ENCODE measurements at places on chromosomes 2 and 18.

- DNase-seq, result no peak
Observed at GRCh38 chr2:235688511-235689426, 194.9 kb downstream of the AGAP1 start.

DNA sequence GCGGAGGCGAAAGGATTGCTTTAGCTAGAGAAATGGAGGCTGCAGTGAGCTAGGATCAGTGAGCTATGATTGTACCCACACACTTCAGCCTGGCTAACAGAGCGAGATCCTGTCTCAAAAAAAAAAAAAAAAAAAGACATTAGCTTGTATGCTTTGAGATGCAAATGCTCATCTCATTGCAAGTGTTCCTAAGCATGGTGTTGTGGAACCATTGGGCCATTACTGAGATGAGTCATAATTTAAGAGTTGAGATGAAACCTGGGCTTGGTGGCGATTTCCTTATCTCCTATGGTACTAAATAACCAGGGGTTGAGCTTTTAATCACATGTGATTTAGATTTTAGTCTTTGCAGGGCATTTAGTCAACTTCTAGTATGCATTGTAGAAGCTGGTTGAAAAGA lies 2.2 kb downstream of the PLEKHA3 start:
- DNase-seq, result peak; percentile 53

DNA sequence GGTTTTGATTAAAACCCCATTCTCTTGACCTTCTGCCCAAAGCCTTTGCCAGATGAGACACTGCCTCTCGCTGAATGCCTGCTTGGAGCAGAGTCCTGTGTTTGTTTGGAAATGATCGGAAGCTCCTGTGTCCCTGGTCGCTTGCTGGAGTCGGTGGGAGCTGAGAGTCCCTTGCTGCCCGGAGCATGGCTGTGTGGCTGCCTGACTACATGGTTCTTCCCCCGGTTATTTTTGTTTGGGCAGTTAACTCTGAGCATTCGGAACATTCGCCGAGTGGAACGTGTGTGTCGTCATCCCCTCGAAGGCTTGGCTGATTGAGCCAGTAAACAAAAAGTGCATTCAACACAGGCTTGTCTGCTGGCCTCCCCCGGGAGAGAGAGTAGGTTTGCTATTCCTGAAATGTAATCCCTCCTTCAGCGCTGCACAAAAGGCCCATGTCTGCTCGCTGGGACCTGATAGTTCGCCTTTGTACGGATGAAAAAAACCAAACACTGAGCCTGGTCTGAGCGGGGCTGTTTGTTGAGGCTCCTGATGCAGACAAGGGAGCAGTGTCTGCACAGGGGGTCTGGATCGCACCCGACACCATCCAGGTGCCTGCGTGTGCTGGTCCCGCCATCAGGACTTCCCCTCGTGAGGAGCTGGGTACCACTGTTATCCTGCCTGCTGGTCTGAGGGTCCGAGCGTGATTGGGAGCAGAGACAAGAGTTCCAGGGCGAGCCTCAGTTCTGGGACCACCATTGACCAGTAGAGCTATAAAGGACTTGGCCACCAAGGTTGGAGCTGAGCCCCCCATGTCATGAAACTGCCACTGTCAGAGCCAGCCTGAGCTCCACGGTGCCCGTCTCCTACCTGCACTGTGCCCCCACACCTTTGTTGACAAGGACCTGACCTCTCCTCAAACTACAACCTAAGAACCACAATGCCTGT lies 83.8 kb downstream of the AGAP1 start:
- DNase-seq, result no peak

DNA sequence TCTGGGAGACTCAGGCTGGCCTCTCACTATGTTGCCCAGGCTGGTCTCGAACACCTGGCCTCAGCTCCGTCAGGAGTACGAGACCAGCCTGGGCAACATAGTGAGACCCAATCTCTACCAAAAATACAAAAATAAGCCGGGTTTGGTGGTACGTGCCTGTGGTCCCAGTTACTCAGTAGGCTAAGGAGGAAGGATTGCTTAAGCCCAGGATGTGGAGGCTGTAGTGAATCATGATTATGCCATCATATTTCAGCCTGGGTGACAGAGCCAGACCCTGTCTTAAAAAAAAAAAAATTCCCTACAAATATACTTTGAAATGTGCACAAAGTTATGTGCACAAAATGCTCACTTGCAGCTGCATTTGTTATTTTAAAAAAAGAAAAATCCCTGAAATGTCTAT lies 26.3 kb upstream of the AGAP1 start:
- no peak for DNase-seq

DNA sequence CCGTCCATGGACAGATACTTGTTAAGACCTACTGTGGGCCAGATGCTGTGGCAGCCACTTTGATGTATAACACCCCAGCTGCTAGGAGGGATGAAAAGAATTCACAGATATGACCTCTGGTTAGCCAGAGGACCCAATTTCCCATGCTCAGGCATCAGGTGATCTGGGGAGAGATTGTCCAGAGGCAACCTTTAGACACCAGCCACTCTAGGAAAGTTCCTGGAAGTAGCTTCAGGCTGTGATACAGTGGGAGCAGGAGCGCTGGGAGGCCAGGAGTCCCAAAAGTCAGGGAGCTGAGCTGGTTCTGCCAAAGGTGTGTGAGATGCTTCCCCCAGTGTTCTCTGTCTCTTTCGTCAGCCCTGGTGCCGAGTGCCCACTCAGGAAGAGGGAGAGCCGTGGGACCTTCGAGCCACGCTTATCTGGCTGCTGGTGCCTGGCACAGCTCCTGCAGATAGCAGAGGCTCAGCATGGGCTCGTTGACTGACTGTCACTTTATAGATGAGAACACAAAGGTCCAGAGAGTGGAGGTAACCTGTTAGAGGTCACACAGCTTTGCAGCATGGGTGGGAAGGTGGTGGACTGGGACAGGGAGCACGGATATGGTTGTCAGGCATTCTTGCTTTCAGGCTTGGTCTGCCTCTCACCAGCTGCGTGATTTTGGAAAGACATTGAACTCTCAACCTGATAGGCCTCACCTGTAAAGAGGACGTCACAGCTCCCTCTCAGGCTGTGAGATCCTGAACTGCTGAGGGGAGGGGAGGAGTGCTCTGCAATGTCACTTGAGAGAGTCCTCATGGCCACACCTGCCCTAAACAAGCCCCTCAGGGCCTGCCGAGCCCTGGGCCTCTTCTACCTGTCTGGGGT lies 7.8 kb upstream of the RALB start:
- no peak for DNase-seq

- no peak for DNase-seq
Observed at GRCh38 chr2:86625096-86625495, 1.4 kb upstream of the RNF103 start.

DNA sequence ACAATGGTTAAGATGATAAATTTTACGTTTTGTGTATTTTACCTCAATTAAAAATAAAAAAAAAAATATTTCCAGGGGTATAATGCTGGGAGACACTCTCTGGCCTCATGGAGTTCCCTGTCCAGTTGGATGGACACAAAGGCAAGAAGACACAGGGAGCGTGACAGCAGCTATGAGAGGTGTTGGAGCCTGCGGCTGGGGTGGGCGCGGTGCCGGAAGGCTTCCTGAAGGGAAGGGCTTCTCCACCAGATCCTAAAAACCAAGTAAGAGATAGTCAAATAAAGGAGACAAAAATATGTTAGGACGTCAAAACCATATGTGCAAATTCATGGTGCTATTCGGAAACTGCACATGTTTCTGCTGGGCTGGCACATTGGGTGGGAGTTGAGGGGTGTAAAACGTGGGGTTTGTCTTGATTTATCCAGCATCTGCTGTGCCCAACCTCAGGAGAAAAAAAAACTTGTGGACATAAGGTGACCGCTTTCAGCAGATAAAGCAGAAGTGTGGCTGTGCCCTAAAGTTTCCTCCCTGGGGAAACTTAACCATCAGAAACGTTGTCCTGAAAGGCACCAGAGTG lies 467.6 kb downstream of the RNF144A start:
- DNase-seq, result no peak

GRCh38 chr2:172667581-172668325 lies 67.9 kb upstream of the RAPGEF4 start:
- DNase-seq, result no peak

- DNase-seq, result no peak
Observed at GRCh38 chr18:3758531-3758930, 308.6 kb downstream of the TGIF1 start.

DNA sequence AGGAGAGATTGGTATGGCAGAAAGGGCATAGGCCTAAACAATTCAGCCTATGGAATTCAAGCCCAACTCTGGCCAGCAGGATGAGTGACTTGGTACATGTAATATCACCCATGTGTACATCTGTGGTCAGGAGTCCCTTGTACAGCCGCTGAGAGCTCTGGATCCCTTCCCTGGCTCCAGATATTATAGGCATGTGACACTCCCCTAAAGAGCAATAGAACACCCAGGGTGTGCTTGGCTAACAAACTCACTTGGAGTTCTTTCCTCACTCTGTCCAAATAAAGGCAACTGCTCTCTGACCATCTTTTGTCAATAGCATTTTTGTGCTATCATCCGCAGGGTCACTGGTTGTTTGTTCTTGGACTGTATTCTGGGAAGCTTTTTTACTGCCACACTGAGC lies 197.4 kb upstream of the NCKAP5 start:
- DNase-seq, result no peak

DNA sequence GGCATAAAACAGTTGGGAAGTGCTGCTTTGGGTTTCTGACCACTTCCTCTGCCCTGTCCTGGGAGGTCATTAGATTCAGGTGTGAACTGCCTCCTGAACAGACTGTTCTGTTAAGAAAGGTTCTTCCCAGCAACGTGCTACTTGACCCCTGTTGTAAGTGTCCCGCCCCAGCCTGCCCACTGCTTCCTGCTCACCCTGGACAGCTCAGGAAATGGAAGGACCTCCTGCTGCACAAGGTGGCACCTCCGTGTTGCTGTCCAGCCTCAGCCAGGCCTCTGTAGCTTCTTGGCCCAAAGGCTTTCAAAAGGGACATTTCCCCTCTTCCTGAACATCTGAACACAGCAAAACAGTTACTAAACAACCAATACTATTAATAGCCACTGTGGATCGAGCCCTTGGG lies 5.3 kb downstream of the TOGARAM2 start:
- no peak for DNase-seq

GRCh38 chr18:55179835-55180234 lies 220.6 kb upstream of the CCDC68 start:
- no peak for DNase-seq

- DNase-seq, result no peak
Observed at GRCh38 chr2:40480073-40480472, 28.2 kb upstream of the SLC8A1 start.

- no peak for DNase-seq
Observed at GRCh38 chr2:112821682-112822081, 14.9 kb downstream of the IL1B start.

DNA sequence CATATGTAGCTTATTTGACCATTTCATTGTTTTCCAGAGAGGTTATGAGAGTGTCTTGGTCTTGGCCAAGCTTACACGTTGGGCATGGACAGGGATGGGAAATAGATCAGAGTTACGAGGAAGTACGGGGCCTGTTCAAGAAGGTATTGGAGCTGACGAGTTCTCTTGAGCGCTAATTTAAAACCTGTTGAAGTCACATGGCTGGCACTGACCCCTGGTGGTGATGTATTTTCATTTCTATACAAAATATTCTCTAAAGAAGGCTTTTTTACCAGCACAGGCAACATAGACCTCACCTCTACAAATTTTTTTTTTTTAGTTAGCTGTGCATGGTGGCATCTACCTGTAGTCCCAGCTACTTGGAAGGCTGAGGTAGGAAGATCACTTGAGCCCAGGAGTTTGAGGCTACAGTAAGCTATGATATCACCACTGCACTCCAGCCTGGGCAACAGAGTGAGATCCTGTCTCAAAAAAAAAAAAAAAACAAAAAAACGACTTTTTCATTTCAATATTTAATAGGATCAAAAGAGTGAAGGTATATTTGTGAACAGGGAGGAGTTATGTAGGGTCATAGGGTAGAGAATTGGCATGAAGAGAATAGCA lies 19.6 kb downstream of the UGP2 start:
- peak; percentile 71 for DNase-seq

GRCh38 chr18:23487738-23488570 lies 15.4 kb upstream of the RMC1 start:
- DNase-seq, result no peak

GRCh38 chr2:212147921-212148513 lies 390.6 kb downstream of the ERBB4 start:
- peak; percentile 40 for DNase-seq

DNA sequence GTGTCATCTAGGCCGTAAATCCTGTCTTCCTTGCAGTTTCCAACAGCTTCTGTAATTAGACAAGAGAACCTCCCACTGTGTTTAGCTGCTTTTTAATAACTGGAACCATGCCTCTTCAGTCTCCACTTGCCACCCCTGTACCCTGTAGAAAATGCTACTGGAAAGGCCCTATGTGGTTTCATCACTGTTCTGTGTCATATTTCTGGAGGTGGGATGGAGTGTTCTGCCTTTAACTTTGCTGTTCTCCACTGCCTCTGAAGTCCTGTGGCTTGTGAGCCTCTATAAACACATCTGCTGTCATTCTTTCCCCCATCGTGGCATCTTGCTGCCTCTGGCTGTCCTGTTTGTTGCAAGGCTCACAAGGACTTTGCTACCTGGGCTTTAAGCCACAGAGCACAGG lies 17.9 kb downstream of the MGAT5 start:
- DNase-seq, result no peak

- no peak for DNase-seq
Observed at GRCh38 chr18:58038063-58038462, 6.0 kb upstream of the NEDD4L start.

DNA sequence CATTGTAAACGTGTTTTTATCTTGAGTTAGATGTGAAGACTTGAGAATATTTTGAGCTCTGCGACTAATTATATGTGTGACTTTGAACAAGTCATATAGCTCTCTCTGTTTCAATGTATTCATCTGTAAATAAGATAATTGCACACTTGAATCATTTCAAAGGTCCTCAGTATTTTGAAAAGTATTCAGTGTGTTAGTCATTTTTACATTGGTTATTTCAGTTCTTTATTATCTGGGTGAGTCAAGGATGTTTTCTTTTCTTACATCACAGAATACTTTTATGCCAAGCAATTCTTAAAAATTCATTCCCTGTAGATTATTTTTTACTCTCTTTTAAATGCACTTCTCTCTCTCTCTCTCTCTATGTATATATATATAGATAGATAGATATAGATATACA lies 1098.0 kb upstream of the ZEB2 start:
- peak; percentile 65 for DNase-seq

DNA sequence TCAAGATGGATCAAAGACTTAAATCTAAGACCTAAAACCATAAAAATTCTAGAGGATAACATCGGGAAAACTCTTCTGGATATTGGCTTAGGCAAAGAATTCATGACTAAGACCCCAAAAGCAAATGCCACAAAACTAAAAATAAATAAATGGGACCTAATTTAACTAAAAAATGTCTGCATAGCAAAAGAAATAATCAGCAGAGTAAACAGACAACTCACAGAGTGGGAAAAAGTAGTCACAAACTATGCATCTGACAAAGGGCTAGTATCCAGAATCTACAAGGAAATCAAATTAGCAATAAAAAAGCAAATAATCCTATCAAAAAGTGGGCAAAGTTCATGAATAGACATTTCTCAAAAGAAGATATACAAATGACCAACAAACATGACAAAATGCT lies 18.2 kb upstream of the ASB18 start:
- DNase-seq, result no peak

GRCh38 chr18:37321582-37322491 lies 243.8 kb downstream of the CELF4 start:
- no peak for DNase-seq
